ENCODE measurements at places on chromosomes 6 and 20. TPM values are rescaled to one million over a fixed set of nuclear protein-coding genes. Genes with fewer than 3 reads are reported as not detected.

- H3K4me1 ChIP-seq: peaks cover 3% of the 10 kb centered on the region
- no peak overlapping the region for H3K4me3 ChIP-seq
- no peaks in the 10 kb centered on the region for H3K36me3 ChIP-seq
- H3K27me3 ChIP-seq: no peaks in the 10 kb centered on the region
These were observed 7.9 kb upstream of the TREM1 start for GRCh38 chr6:41294214-41294872.

TUBB2B gene
- 6.1 TPM for total RNA-seq

DNA sequence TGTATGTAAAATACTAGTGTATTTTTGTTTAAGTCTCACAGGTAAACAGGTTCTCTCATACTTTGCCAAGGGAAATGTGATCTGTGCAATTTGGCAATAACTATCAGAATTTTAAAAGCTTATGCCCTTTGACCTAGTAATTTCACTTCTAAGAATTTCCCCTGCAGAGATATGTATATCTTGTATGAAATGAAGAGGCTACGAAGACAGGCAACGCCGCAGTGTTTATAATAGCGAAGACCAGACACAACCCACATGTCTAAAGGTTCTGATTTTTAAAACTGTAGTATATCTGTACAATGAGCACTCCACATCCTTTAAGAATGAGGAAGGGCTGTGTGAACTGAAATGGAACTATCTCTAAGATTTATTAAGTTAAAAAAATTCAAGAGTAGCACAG is 7.5 kb downstream of the TRAF3IP2 start:
- no peak overlapping the region for H3K27ac ChIP-seq
- DNase-seq: no peak
- peaks cover 29% of the 10 kb centered on the region for H3K4me1 ChIP-seq
- H3K4me3 ChIP-seq: no peak overlapping the region
- H3K36me3 ChIP-seq: no peaks in the 10 kb centered on the region

IMPG1 gene
- not detected for total RNA-seq

GRCh38 chr6:66897576-66897975 is 1190.5 kb upstream of the EYS start:
- no peak overlapping the region for H3K4me3 ChIP-seq
- no peak for DNase-seq
- H3K4me1 ChIP-seq: no peaks in the 10 kb centered on the region
- no peak overlapping the region for H3K27ac ChIP-seq

GRCh38 chr6:70797625-70798024 is 129.9 kb downstream of the SMAP1 start:
- H3K36me3 ChIP-seq: no peaks in the 10 kb centered on the region
- no peak for DNase-seq
- H3K4me1 ChIP-seq: no peaks in the 10 kb centered on the region
- no peaks in the 10 kb centered on the region for H3K27me3 ChIP-seq

DNA sequence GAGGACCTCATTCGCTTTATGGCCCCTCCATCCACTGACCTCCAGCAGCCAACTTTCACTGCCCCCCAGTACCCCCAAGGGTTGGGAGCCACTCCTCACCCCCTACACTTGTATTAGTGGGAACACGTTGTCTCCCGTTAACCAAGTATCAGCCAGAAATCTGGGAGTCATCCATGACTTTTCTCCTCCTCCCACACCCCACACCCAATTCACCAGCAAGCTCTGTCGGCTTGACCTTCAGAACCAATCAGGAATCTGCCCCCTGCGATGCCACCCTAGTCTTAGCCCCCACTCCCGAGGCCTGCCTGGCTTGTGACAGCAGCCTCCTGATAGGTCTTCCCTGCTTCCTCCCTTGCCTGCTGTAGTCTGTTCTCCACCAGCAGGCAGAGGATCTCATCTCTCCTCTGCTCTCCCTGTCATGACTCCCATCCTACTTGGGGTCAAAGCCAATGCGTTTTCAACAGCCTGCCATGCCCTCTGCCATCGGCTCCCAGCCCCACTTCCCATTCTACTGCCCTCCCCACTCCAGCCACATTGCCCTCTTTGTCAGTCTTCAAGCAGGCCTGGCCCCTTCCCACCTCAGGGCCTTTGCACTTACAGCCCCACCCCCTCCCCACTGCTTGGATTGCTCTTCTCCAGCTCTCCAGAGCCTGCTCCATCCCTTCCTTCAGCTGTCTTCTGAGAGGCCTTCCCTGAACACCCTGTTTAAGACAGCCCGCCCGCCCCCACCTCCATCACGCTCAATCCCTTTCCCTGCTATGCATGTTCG is 19.4 kb downstream of the MDGA1 start:
- H3K4me1 ChIP-seq: peaks cover 12% of the 10 kb centered on the region
- H3K4me3 ChIP-seq: no peak overlapping the region
- DNase-seq: no peak
- no peaks in the 10 kb centered on the region for H3K27me3 ChIP-seq

SPATS1 gene
- total RNA-seq: not detected

DNA sequence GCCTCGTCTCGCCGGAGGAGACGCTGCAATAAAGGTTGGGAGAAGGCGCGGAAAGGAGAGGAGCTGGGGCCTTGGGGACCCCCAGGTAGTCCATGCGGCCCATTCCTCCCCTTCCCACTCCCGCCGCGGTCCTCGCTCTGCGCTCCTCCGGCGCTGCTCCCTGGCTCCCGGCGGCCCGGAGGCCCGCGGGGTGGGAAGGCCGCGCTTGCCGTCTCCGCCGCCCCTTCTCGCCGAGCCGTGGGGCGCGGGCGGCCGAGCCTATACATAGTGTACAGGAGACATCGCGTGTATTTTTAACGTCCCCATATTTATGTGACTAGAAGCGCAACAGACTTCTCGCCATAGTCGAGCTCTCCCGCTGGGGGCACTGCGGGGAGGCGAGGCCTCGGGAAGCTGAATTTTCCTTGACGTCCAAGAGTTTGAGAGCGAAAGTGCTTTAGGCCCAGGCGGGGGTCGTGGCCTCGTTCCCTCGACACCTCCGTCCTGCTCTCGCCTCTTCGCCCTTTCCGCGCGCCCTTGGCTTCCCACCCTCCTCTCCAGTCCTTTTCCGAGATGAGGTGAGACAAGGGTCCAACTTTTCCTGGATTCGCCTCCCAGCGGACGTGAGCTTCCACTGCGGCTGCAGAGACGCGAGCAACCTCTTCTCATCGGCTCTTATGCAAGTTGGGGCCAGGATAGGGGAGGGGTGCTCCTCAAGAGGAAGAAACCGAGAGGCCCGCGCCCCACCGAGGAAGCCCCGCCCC is 29.0 kb downstream of the SLC12A5 start:
- H3K4me3 ChIP-seq: no peak overlapping the region
- H3K36me3 ChIP-seq: peaks cover 30% of the 10 kb centered on the region
- no peaks in the 10 kb centered on the region for H3K4me1 ChIP-seq
- H3K27me3 ChIP-seq: no peaks in the 10 kb centered on the region
- H3K27ac ChIP-seq: no peak overlapping the region

DNA sequence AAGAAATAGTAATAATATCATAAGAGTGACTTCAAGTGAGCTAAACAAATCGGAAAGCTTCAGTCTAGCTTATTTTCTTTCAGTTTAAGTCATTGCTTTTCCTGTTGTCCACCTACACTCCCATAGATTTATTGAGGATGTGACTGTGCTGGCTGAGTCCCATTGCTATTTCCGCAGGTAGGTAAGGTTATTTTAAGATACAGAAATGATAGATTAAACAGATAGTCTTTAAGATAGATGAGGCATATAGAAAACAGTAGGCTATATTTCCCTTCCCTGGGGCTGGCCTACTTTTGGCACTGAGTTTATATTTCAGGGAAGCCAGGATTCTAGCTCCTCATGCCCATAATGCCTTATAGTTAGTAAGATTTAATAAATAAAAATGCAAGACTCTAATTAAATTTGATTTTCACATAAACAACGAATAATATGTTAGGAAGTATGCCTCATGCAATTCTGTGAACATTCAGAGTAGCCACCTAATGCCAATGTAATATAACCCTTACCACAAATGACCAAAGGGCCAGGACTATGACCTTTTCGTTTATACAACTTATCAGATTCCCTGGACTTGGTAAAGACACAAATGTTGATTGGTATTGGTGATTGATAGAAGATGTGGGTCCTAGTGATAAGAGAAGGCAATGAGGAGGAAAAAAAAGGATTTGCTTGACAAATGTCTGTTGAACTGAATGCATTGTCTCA is 1079.3 kb downstream of the EPHA7 start:
- H3K4me3 ChIP-seq: no peak overlapping the region
- DNase-seq: no peak
- no peak overlapping the region for H3K27ac ChIP-seq
- H3K27me3 ChIP-seq: no peaks in the 10 kb centered on the region

DNA sequence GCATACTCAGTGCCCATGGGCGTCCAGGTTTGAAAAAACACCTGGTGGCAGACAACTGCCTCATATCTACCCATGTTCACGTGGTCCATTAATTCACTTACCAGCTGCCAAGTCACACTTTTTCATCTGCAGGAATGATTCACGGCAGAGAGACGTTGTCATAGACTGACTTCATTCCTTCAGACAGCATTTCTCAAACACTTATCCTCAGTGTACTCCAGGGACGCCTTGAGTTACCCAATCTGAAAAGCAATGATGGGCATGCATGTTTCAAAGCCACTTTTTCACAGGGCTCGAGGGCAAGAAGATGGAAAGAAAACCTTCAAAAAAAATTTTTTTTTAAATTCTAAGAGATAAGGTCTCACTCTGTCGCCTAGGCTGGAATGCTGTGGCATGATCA is 6.0 kb downstream of the MMP24OS start:
- no peak overlapping the region for H3K4me3 ChIP-seq
- peaks cover 14% of the 10 kb centered on the region for H3K36me3 ChIP-seq
- no peak for DNase-seq
- no peak overlapping the region for H3K27ac ChIP-seq
- no peaks in the 10 kb centered on the region for H3K27me3 ChIP-seq

DNA sequence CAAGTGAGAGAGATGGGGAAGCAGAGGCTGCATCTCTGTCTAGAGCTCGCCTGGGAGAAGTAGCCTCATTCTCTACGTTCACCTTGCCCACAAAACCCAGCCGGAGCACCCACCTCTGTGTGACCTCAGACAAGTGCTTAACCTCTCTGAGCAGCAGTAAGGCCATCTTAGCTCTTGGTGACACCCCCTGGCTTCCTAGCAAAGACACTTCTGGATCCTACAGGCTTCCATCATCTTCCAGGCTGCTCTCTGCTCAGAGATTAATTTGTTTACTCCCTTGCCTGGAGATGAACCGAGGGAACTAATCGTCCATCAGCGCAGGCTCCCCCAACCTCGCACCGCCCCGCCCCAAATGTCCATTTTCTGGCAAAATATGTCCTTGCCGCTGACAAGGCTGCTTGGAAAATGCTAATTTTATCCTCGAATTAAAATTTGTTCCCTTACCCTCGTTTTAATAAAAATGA is 24.0 kb upstream of the CTNNBL1 start:
- H3K4me1 ChIP-seq: no peaks in the 10 kb centered on the region
- H3K4me3 ChIP-seq: no peak overlapping the region

CALHM5 gene
- total RNA-seq: 1.3 TPM

POM121L2 gene
- total RNA-seq: not detected

DNA sequence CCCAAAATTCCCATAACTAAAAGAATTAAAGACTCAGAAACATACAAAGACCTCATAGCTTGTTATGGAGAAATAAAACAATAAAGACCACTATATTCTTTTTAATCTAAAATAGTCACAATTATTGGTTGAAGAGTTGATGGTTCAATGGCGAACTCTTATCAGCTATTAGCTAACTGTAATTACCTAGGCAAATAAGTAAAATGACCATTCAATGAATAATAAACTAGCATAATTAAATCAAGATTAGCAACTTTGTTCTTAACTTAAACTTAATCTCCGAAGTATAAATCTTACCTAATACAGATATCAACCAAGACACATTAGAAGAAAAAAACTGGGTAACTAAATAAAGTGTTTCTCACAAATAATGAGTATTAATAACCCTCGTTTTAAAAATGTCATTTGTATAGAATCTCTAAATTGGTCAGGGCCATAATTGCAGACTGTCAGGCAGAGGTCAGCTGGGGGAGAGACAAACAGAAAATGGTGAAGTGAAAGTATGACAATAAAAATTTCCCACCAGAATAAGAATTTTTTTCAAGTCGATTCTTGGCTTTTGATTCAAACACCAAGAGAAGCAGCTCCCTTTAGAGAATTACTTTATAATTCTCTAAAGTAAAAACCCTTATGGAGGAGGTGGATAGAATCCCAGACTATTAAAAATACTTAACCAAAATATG is 1.7 kb downstream of the FKBP5 start:
- H3K36me3 ChIP-seq: peaks cover 3% of the 10 kb centered on the region
- peaks cover 18% of the 10 kb centered on the region for H3K4me1 ChIP-seq
- DNase-seq: no peak
- H3K27ac ChIP-seq: peak overlapping the region; percentile 99

DNA sequence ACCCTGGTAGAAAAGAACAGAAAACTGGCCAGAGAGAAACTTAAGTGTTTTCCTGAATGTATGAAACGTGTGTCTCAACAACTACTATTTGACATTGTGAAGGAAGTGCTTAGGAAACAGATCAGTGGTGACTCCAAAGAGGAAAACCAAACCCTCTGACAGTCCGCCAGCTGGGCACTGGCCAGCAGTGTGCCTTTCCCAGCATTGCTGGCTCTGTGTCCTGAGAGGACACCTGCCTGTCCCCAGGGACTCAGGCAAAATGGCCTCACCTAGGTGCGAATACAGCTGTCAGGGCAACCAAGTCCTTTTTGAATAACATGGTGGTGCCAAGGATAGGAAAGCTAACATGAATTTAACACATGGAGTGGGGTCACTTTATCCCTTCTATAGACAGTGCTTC is 72.5 kb downstream of the NDUFAF5 start:
- no peaks in the 10 kb centered on the region for H3K36me3 ChIP-seq
- H3K4me3 ChIP-seq: no peak overlapping the region
- H3K4me1 ChIP-seq: no peaks in the 10 kb centered on the region
- H3K27me3 ChIP-seq: no peaks in the 10 kb centered on the region

GLP1R gene
- total RNA-seq: 0.45 TPM

GRCh38 chr6:49986551-49986950 is 17.1 kb upstream of the DEFB113 start:
- H3K27me3 ChIP-seq: no peaks in the 10 kb centered on the region
- DNase-seq: no peak
- H3K4me1 ChIP-seq: no peaks in the 10 kb centered on the region
- H3K36me3 ChIP-seq: no peaks in the 10 kb centered on the region
- H3K4me3 ChIP-seq: no peak overlapping the region
- no peak overlapping the region for H3K27ac ChIP-seq

SEL1L2 gene
- not detected for total RNA-seq

DNA sequence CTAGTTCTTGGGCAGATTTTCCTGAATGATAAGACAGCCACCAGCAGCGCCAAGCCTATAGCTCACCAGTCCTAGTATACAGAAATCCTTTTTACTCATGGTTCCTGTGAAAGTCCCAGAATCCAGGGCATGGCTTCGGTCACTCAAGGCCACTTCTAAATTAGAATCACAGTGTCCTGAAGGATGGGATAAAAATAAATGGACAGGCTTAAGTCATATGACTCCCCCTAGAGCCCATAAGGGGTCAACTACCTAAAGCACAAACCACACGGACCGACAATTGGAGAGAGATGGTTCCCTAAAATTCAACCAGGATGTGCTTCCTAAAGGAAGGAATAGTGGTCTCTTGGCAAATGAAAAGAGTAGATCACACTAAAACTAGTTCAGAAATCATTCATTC is 404.1 kb upstream of the PLCB4 start:
- H3K27ac ChIP-seq: no peak overlapping the region
- no peak for DNase-seq
- no peaks in the 10 kb centered on the region for H3K27me3 ChIP-seq
- H3K36me3 ChIP-seq: no peaks in the 10 kb centered on the region

SAMHD1 gene
- 60.6 TPM for total RNA-seq
